Activated T-cell treated with anti-CD3 and anti-CD28 coated beads for 24 hours (primary cell): ENCODE measurements at places on chromosomes 16 and 17.

GRCh38 chr17:55283256-55283965 is 18.7 kb downstream of the HLF start:
- DNase-seq, result no peak

DNA sequence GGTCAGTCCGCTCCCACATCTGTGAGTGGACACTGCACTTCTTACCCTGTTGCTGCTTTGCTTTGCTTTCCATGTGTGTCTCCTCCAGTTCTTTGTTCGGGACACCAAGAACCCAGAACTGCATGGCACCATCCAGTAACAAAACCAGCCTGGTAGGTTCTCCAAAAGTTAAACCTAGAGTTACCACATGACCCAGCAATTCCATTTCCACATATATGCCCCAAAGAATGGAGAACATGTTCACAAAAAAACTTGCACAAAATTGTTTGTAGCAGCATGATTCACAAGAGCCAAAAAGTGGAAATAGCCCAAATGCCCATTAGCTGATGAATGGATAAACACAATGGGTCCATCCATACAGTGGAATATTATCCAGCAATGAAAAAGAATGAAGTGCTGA is 10.3 kb upstream of the CCL22 start:
- DNase-seq, result no peak

DNA sequence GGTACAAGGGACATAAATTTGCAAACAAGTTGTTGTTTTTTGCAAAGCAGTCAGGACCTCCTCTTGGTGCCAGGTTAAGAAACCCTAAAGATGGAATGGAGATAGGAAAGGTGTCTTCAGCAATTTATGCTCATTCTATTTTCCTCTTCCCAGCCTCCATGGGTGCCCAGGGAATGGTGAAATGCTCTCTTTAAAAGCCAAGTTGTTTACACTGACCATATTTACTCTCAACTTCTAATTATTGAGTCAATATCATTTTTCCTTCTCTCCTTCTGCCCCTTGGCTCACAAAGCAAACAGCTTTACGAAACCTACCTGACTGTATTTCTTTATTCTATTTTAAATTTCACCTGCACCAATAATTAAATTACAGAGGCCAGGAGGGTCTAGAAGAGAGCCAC is 138.5 kb upstream of the IRX3 start:
- no peak for DNase-seq

GRCh38 chr16:69871708-69872107 is 79.4 kb upstream of the CLEC18A start:
- DNase-seq, result no peak

- no peak for DNase-seq
These were observed 887 bp upstream of the EVI2B start for GRCh38 chr17:31314782-31315100.

DNA sequence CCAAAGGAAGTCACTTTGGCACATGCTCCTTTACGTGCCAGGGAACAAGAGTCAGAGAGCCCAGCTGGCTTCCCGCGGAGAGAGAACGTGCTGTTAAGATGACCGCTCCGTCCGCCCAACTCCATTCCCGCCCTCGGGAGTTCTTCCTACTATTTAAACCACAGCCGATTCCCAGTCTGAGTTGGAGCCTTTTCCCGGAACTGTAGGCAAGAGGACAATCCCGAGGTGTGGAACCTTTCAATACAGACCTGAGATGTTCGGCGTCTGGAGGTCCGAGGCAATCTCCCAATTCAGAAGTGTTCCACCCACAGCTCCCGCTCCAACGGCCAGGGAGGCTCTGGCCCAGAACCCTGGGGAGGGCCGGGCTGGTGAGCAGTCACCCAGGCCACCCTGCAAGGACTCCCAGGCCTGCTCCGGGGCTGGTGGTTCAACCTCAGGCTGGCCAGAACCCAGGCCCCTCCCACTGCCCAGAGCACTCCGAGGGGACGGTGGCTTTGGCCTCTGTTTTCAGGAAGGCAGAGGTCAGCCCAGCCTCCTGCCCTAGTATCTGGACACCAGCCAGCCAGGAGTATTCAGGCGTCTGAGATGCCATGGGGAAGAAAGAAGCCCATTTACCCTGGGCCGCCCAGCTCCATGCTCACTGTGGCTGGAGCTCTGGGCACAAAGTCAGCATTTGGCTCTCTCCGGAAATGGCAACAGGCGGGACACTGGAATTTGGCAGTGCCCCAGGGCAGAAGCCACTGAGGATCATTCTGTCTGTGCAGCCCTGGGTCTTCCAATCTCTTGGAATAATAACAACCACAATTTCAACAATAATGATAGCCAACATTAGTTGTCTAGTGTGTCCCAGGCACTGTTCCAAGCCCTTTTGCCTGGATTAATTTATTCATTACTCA is 21.4 kb downstream of the EMP2 start:
- no peak for DNase-seq

GRCh38 chr17:38711792-38712571 is 6.9 kb downstream of the MLLT6 start:
- DNase-seq, result no peak

DNA sequence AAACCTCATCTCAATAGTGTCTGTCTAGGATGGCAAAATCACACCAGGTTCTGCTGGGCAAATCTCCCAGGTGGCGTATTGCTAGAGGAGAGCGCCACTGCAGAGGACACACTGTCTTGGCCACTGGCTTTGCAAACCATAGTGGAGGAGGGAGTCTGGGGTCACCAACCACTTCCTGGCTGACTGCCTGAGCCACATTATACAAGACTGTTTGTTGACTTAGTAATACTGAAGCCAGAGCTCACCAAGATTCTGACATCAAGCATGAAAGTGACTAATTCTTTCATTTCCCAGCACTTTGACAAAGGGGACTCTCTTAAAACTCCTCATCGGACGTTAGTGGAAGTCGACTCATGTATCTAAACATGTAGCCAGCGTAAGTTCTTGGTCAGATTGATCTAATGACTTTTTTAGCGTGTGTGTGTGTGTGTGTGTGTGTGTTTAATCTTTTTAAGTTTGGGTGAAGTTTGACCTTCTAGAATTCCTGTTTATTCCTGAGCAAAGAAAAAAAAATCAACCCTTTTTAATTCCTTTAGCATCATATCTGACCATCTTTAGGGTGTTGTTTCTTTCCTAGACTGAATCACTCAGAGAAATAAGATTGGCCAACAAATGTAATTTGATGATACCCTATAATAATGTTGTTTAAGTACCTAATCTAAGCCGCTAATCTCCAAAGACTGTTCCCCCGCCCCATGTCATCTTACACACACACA is 13.7 kb downstream of the PITPNC1 start:
- DNase-seq, result peak; percentile 53

GRCh38 chr17:48645639-48646182 is 19.6 kb upstream of the HOXB9 start:
- no peak for DNase-seq

DNA sequence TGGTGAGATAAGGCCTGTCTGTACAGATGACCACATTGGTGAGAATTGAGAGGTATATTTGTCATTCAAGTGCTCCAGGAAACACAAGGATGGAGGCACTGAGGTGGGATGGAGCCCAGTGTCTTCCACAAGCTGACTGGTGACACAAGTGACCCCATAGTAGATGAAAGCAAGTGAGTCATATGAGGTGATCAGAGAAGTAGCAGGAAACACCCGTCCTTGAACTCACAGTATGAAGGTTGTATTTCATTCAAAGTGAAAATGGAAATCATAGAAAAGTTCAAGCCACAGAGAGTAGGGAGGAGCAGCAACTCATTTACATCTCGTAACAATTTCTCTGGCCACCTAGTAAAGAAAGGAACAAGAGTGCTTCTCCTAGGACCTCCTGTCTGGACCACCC is 609.8 kb downstream of the HS3ST4 start:
- DNase-seq, result no peak

GRCh38 chr17:60971515-60972369 is 294.1 kb downstream of the BCAS3 start:
- DNase-seq, result peak; percentile 21

GRCh38 chr17:48011405-48012150 is 26.0 kb downstream of the COPZ2 start:
- no peak for DNase-seq

DNA sequence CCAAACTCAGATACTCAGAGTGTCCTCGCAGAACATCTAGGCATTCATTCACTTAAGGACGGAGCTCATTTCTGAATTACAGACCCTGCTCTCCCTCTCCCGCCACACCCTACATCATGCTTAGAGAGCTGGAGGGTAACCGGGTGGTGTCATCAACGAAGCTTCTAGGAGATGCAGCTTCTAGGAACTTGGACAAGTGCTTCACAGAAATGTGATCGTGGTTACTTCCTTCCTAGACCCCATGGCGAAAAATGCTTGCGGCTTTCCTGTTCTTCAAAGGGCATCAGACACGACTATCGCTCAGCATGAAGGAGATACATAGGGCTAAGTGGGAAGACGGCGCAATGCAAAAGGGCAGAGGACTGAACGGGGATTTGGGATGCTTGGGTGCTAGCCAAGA is 126.8 kb downstream of the ZFHX3 start:
- DNase-seq, result no peak

GRCh38 chr17:8818654-8819330 is 19.6 kb upstream of the MFSD6L start:
- DNase-seq, result no peak

DNA sequence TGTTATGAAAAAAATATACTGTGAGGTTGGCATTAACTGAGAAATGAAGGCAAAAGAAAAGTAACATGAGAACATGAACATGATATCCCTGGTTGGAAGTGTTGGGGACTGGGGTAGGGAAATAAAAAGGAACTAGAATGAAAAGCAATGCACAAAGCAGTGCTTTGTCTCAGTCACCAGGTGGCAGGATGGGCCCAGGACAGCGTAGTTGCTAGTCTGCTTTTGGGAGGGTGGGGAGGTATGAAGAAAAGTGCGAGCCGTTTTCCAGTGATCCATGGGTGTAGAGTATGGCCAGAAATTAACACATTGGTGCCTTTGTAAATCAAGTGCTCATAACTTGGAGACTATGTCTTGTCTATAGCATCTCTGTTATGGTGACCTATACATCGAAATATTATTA is 662.5 kb upstream of the SALL1 start:
- no peak for DNase-seq

DNA sequence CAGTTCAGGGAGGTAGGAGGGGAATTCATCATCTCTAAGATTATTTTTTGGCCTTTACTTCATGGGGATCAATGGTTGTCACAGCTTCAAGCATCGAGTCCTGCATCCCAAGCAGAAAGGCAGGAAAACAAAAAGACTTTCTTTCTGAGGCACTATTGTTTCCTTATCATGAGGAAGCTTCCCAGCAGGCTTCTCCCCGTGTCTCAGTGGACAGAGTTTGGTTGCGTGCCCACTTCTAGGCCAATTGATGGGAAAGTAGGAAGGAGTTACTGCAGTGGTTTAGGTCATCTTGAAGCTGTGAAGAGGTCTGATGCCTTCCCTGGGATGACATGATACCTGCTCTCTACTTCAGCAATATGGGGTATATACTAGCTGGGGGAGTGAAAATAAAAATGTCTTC is 175.3 kb upstream of the CDH13 start:
- no peak for DNase-seq

- DNase-seq, result no peak
These were observed 8.1 kb downstream of the CHMP6 start for GRCh38 chr17:80999536-81000333.

- no peak for DNase-seq
These were observed 1.3 kb downstream of the SALL1 start for GRCh38 chr16:51149721-51150164.

DNA sequence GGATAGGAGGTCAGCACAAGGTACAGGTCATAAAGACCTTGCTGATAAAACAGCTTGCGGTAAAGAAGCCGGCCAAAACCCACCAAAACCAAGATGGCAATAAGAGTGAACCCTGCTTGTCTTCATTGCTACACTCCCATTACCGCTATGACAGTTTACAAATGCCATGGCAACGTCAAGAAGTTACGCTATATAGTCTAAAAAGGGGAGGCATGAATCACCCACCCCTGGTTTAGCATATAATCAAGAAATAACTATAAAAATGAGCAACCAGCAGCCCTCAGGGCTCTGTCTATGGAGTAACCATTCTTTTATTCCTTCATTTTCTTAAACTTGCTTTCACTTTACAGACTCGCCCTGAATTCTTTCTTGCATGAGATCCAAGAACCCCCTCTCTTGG is 1.0 kb upstream of the HSBP1 start:
- DNase-seq, result no peak

DNA sequence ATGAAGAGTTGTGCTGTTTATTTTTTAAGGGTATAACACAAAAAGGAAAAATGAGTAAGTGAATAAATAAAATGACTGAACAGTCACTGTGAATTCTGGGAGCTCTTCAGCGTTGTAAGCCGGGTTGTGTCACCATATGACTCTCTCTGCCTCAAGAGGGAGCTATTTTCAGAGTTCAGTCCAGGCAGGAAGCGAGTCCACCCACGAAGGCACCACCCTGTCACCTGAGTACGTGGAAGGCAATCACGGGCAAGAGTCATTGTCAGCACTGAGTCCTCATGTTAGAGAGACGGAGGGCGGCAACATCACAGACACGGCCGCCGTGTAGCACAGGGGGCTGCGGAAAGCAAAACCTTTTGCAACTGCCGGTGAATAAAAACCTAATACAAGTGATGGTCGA is 227.6 kb downstream of the UTP18 start:
- peak; percentile 1 for DNase-seq

- DNase-seq, result no peak
These were observed 5.7 kb upstream of the TMEM238L start for GRCh38 chr17:10809605-10810004.

GRCh38 chr16:5900046-5900445 is 802.5 kb upstream of the EEF2KMT start:
- no peak for DNase-seq

DNA sequence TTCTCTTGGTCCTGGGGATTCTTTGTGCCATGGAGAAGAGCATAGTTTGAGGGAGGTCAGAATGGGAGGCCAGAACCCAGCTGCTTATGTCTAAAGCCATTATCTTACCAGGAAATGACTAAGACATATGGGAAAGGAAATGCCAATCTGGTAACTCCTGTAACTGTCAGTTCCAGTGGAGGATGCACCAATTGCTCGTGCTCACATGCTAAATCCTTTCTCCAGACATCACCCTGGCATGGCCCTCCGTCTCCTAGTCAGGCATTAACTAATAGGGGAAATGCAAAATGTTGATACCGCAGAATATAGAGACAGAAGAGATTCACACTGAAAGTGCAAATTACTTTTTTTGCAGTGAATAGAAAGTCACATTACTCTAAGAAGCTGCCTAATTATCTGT is 255.6 kb upstream of the HSBP1 start:
- DNase-seq, result no peak

- no peak for DNase-seq
These were observed 6.4 kb downstream of the ALYREF start for GRCh38 chr17:81884968-81885367.

GRCh38 chr17:14733376-14733775 is 432.5 kb downstream of the HS3ST3B1 start:
- DNase-seq, result no peak

DNA sequence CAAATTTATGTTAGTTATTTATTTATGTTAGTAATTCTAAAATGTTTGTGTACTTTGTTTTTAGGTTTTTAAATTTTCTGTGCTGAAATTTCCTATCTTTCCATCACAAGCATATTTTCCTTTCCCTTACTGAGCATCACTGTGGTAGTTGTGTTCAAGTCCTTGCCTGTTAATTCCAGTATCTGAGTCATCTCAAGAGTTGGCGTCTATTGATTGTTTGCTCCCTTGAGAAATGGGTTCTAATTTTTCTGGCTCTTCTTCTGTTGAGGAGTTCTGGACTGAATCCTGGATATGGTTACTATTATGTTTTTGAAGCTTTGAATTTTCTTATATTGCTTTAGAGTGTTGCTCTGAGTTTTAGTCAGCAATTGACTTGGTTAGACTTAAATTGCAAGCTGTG is 56.3 kb downstream of the GAN start:
- DNase-seq, result no peak

GRCh38 chr17:13320046-13320785 is 281.5 kb downstream of the HS3ST3A1 start:
- no peak for DNase-seq

- DNase-seq, result no peak
These were observed 12.9 kb downstream of the AKAP1 start for GRCh38 chr17:57097832-57098421.
